ENCODE measurements at places on chromosomes 5 and 9.

DNA sequence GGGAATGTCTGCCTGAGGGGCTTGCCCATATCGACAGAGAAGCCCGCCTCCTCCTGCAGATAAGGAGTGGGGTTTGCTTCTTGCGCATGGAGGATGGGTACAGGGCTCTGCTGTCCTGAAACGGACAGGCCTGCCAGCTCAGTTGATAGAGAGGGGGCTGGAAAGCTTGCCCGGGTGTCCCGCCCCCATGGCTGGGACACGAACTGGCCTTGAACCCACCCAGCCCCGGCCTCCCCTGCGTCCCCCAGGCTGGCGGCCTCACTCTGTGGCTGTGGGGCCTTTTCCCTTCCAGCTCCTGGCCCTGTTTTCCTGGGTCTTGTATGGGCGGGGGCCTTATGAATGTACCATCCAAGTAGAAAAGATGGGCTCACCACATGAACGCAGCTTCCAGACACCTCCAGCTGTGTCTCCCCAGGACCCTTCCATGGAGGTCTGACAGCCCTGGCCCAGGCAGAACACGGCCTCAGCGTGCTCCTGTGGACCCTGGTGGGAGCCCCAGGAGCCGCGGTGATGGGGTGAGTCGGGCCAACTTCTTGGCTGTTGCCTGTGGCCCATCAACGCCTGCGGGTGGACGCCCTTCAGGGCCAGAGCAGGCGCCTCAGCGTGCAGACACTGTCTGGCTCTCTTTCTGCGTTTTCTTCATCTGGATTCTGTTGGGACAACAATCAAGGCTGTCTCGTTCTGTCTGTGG is 15.9 kb upstream of the SLC2A6 start:
- DNase-seq, result no peak

DNA sequence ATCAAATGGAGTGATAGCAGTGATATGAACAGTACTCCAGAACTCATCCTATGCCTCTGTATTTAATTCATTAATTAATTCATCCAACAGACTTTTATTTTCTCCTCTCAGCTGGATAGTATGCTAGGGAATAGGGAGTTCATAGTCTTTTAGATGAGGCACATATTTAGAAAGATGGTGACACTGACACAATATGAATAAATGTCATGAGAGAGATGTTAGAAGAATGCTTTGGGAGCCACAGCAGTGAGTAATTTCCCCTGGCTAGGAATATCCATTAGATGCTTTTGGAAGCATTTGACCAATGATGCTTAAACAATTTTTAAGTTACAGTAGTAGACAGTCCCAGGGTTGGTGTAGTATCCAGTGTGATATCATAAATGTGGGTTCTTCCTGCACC is 428.7 kb upstream of the SGCD start:
- DNase-seq, result no peak

GRCh38 chr9:85742597-85742936 is 813 bp upstream of the AGTPBP1 start:
- DNase-seq, result no peak

DNA sequence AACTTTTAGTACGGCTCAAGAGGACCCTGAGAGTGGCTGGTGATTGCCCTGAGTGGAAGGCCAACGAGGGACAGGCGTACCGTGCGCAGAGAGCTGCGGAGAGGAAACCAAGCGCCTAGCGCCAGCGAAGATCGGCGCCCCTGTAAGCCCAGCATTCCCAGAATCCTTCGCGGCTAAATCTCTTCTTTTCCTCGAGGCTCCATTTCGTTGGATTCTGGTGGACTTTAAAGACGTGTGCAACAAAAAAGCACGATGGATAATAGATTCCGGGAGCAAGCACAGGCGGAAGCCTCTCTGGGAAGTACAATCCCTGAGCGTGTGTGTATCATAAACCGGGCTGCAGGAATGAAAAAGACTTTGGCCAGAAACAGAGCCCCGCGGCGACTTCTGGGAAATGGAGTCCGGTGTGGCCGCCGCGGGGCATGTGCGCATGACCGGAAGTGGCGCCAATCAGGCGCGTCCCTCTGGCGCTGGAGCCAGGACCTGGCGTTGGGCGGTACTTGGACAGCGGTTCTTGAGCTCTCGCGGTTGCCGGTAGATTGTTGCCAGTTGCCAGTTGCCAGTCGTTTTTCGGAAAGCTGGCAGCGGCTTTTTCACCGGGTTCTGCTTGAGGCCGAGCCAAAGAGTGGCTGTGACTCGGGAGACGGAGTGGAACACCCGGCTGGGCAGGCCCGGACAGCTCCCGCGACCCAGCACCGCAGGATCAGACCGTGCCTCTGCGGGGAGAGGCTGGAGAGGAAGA is at the start of gene ZNF79:
TSS of gene ZNF79 (plus strand) at position 449 of the 742 bp plus-strand sequence. CDS start 406 bp downstream, outside the sequence.
- DNase-seq, result peak; percentile 52

- DNase-seq, result no peak
Measured at GRCh38 chr9:4923580-4924544, 61.2 kb upstream of the JAK2 start.

DNA sequence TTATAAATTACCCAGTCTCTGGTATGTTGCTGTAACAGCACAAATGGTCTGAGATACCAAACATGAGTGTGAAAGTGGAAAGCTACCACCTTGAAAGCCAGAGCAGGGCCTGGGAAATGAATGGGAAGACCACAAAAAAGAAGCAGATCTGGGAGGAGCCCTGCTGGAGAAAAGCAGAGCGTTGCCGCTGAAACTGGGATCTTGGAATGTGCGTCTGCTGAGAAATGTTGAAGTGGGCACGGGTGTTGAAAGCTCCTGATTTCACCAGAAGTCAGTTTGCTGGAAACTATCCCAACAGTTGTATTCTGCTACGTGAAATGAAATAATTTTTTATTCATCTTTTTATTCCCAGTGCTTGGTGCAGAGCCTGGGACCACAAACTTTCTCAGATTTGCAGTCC is 40.0 kb downstream of the NUDT12 start:
- no peak for DNase-seq

- no peak for DNase-seq
Measured at GRCh38 chr5:14767053-14767452, 102.5 kb downstream of the OTULIN start.

DNA sequence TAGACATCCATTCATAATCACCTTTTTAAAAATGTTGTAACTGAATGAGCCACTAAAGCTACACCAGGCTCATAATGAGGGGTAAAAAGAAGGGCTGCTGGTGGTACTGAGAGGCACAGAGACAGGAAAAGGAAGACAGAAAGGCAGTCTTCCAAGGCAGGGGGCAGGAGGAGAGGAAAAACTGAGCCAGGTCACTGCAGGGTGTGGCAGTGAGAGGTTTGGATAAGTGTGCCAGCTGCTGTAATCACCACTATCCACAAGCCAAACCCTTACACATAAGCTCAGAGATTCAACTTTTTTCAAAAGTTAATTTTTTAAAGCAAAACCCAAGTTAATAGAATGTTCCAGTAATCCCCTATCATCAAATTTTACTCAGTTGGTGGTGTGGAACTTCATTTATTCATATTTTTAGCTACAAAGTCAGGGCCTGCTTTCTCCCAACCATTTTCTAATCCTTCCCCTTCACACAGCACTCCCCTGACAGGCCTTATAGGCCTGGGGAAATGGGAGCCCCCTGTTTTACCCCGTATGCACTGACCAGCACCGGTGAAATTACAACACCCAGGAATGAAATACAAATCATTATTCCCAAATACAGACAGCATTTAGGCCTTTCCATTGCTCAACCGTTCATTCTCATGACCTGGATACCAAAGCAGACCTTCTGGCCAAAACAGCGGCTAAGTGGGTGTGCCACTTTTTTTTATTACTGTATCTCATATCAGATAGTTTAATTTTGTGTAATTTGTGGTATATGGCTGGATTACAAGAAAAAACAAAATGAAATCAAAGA is 76.3 kb downstream of the EFNA5 start:
- DNase-seq, result no peak

DNA sequence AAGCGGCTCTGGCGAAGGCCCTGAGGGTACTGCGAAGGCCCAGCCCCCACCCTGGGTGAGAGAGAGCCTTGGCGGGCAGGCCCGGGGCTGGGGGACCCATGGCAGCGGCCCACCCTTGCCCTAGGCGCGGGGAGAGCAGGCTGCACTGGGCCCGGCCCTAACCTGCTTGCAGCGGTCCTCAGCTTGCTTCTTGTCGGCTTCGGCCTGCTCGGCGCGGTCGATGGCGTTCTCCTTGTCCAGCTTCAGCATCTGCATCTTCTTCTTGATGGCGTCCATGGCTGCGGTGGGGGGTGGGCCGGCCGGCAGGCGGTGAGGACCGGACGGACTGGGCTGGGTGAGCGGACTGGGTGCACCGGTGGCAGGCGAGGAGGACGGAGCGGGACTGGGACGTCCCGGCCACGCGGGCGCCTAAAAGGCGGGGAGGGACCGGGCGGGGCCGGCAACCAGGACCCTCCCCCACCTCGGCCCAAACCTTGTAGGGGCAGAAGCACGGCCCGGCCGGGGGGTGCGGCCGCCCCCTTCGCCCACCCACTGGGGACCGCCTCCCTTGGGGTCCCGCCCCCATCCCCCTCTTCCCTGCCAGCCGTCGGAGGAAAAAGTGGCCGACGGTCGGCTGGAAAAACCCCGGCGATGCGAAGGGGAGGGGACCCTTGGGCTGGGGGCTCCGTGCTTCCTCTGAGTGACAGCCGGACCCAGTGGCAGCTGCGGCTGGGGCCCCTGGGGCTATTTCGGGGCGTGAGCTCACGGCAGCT is at the start of gene TPM2:
TSS of gene TPM2 (minus strand) at position 384 of the 752 bp plus-strand sequence. CDS start at position 276, 108 bp downstream.
- DNase-seq, result no peak

DNA sequence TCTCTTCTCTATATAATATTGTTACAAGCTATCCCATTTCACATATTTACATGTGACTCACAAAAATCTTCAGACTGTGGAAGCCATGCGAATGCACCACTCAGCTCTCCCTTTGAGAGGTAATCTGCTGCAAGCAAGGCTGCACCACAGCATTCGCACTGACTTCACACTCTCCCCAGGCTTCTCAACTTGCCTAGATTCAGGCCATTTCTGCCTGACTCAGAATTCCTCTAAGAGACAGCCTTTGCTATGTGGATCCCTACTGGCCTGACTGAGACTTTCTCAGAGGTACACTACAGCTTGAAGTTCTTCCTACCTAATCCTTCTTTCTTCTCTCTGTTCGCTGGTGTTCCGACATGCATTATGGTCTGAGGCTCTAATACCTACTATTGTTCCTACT is 21.1 kb upstream of the DMRTA1 start:
- no peak for DNase-seq

GRCh38 chr5:95707055-95707454 is 24.1 kb upstream of the RHOBTB3 start:
- no peak for DNase-seq

DNA sequence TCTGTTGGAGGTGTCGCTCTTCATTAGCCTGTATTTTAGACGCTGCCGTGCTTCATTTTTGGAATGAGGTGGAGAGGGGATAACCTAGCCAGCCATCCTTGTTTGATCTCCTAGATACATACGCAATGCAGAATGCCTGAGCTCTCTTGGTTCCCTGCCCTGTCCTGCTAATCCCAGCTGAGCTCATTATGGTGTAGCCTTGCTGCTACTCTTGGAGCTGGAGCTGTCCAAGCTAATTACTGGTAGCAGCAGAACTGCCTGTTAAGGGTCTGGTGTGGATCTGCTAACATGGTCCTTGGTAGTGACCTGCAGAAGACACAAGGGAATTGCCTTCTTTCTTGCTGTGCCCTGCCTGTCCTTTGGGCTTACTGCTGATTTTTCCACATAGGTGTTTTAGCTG is 207.9 kb downstream of the CNTLN start:
- DNase-seq, result no peak

- DNase-seq, result no peak
Measured at GRCh38 chr5:95630394-95630917, 10.6 kb downstream of the GPR150 start.

- no peak for DNase-seq
Measured at GRCh38 chr5:17357504-17357903, 140.1 kb downstream of the BASP1 start.

- DNase-seq, result no peak
Measured at GRCh38 chr5:33857037-33857436, 34.8 kb downstream of the ADAMTS12 start.

GRCh38 chr5:16774806-16775205 is 158.0 kb upstream of the RETREG1 start:
- no peak for DNase-seq

- DNase-seq, result peak; percentile 0
Measured at GRCh38 chr5:119166026-119166425, 95.1 kb downstream of the DMXL1 start.

GRCh38 chr5:25481463-25481862 is 836.7 kb upstream of the CDH10 start:
- DNase-seq, result no peak

DNA sequence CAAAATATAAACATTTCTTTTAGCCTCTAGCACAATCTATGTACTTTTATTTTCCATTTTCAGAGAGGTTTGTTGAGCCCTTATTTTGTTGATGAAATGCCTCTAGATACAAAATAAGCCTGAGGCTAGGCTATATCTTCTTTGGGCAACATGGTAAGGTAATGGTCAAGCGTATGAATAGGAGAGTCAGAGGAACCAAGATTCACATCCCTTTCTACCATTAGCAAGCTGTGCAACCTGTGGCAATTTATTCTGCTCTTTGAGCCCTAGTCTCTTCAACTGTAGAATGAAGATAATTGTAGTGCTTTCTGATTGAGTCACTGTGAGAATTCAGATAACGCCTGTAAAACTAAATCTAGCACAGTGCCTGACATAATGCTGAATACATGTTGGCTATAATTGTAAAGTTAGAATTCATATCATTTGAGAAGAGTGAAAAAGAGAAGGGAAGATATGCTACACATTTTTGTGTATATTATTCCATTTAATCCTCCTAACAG is 412.5 kb downstream of the CCDC171 start:
- DNase-seq, result no peak

- DNase-seq, result no peak
Measured at GRCh38 chr5:1411099-1411498, 34.1 kb downstream of the SLC6A3 start.

GRCh38 chr9:101235105-101235866 is 149.5 kb downstream of the BAAT start:
- no peak for DNase-seq

DNA sequence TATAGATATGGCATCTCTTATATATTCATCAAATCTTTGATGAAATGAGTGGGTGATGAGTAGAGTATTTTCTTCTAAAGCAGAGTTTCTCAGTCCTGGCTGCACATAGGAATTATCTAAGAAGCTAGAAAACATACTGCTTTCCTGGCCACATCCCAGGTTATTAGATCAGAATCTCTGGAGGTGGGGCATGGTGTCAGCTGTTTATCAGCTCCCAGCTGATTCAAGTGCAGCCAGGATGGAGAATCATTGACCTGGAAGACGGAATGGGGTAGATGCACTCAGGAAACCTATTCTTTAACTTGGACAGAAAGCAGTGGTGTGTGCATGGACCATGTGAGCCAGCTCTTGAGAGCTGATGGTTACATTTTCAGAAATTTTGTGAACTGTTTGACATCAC is 108.1 kb upstream of the IL6ST start:
- DNase-seq, result no peak

DNA sequence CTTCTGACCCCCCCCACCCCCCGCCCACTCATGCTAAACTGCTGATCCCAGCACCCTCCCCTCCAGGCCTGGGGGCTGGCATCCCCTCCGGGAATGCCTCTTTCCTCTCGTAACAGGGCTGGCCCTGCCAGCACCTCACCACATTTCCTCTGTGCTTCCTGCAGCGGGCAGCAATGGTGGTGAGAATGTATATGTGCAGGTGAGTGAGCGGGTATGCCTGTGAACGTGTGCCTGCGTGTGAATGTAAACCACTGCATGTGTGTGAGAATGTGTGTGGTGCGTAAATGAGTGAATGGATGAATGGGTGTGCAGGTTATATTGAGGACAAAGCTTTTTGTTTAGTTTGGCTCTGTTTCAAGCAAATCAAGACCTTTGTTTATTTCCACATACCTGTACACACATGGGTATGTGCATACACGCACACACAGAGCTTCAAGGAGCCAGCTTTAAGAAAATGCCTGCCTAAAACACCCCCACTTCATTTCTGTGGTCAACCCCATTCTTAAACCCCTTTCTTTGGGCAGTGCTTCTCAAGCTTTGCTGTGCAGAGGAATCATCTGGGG is 95.7 kb upstream of the SHB start:
- no peak for DNase-seq

Data from HS-27A (cell line).